SW480 (cell line): ENCODE measurements at places on chromosomes 12 and 14.

DNA sequence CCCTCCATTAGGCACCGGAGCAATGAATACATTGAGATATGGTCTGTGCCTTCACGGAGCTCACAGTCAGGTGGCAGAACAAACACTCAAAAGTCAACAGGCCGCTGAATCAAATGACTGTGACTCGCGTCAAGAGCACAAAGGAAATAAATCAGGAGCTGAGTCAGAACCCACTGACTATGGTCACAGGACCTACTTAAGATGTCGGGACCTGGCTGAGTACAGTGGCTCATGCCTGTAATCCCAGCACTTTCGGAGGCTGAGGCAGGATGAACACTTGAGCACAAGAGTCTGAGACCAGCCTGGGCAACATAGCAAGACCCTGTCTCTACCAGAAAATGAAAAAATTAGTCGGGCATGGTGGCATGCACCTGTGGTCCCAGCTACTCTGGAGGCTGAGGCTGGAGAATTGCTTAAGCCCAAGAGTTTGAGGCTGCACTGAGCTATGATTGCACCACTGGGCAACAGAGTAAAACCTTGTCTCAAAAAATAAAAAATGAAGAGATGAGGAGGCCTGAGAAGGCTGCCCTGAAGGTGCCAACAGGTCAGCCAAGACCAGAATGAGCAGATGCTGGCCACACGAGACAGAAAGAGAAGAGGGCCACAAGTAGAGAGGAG lies 19.9 kb downstream of the TMEM233 start:
- peak; percentile 13 for DNase-seq

GRCh38 chr14:51533872-51534553 lies 117.7 kb upstream of the FRMD6 start:
- no peak for DNase-seq

DNA sequence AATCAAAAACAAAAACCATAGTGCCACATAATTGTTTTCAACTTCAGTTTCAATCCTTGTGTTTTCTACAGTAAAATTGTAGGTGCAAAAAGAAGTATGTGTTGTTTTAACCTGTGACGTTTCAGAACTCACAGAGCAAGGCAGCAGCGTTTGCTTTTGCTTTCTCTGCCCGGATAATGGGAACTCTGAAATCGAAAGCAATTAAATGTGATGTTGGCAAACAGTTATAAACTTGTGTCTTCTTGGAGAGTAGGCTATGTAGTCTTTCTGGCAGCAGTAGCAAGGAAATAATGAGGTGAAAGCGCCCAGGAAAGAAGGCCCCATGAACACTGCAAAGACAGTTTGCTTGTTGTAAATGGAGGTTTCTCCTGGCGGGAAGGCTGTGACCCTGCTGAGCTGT lies 39.1 kb downstream of the FNTB start:
- no peak for DNase-seq

- DNase-seq, result no peak
Measured at GRCh38 chr14:50530794-50531365, 1.5 kb downstream of the MAP4K5 start.

DNA sequence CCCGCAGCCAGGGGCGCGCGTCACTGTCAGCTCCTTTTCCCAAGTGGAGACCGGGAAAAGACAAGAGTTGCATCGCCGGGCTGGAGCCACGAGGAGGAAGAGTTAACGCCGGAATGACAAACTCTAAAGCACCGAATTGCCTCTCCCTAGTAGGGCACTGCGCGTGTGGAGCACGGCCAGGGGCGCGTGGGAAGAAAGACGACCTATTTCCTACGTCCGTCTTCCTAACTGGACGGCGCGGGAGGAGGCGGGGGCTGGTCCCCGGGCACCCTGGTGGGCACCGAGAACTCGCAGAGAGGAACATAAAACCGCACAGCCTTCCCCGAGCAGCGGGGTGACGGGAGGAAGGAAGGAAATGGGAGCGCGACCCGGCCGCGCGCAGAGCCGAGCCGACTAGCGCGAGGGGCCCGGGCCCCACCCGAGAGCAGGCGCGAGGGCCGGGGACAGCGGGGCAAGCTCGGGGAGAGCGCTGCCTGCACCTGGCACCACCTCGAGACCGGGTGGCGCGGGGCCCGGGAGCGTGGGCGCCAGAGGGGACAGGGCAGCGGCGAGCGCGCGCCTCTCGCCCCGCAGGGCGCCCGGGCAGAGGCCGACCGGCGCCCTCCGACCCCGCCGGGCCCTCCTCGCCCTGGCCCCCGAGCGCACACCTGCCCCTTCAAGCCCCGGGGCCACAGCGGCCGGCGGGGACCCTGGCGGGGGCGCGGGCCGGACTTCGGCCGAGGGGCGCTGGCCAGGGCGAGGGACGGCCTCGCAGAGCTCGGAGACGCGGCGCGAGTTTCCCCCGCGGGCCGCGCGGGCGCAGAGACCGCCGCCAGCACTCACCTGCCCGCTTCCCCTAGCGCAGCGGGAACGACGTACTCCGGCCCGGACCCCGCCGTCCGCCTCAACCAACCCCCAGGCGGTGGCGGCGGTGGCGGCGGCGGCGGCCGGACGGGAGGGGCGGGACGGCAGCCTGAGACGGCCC lies at the start of gene SETD3:
Gene SETD3 (minus strand): TSS at position 954 of the 964 bp plus-strand sequence. CDS start 15,054 bp downstream, outside the sequence.
- DNase-seq, result peak; percentile 64

- DNase-seq, result peak; percentile 46
Measured at GRCh38 chr14:85934123-85934885, 404.4 kb downstream of the FLRT2 start.

DNA sequence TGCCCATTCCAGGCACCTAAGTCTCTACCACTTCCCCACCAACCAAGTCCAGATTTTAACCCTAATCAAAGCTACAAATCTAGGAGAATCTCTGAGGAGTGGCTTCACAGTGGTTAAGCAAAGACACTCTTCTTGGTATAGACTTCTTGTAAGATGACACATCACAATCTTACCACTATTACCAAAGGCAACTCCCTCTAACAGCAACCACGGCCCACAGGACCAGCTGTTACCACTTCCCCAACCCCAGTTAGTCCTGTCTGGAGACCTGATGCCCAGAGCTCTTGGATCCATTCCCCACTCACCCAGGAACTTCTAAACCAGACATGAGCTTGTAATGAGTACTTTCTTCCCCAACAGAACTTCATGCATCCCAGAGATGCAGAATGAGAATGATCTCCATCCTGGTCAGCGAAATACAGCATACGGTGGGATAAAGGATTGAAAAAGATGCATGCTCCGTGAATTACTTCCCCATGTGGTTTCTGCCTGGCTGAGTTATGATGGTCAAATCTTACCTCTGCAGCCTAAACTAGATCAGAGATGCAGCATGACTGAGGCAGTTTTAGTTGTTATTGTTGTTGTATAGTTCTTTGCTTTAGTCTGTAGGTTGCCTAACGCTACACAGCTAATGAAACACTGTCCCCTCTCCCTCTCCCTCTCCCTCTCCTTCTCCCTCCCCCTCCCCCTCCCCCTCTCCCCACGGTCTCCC lies 87.7 kb upstream of the FOXN3 start:
- DNase-seq, result no peak

GRCh38 chr14:92914087-92914656 lies 8.8 kb upstream of the CHGA start:
- DNase-seq, result peak; percentile 37

GRCh38 chr14:80403036-80403435 lies 191.7 kb upstream of the DIO2 start:
- no peak for DNase-seq

GRCh38 chr14:30177781-30178180 lies 250.1 kb upstream of the PRKD1 start:
- DNase-seq, result no peak

- DNase-seq, result no peak
Measured at GRCh38 chr14:84128050-84128449, 1401.9 kb upstream of the FLRT2 start.

- no peak for DNase-seq
Measured at GRCh38 chr12:120259418-120260202, 5.9 kb downstream of the PXN start.

GRCh38 chr12:51534216-51535074 lies 56.6 kb upstream of the SCN8A start:
- no peak for DNase-seq

- DNase-seq, result no peak
Measured at GRCh38 chr12:4388662-4389061, 9.2 kb upstream of the FGF23 start.

GRCh38 chr14:83594874-83595273 lies 1935.1 kb upstream of the FLRT2 start:
- DNase-seq, result no peak
